NCI-H82 (cell line): ENCODE measurements at places on chromosomes 2 and 18.
A peak's percentile ranks its signal among the peaks of the same experiment; 100 is the strongest.

GRCh38 chr18:8820396-8821082 is 115.2 kb downstream of the MTCL1 start:
- no peak for DNase-seq

DNA sequence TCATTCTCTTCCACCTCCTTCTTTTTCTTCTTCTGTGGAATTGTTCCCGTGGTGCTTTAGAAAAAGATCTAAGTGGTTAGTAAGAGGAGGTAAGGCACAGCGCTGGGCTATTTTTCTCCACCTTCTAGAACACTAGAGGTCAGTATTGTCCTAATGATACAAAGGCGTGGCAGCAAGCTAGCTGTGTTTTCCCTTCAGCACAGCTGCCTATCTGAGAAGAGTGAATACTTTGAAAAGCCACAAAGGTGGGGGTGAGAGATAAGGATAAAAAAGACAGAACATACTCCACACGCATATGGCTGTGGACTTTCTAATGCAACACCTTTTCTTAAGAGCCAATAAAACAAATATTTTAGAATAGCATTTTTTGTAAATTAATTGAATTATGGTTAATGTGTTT is 2.1 kb downstream of the CNTNAP5 start:
- peak; percentile 96 for DNase-seq

DNA sequence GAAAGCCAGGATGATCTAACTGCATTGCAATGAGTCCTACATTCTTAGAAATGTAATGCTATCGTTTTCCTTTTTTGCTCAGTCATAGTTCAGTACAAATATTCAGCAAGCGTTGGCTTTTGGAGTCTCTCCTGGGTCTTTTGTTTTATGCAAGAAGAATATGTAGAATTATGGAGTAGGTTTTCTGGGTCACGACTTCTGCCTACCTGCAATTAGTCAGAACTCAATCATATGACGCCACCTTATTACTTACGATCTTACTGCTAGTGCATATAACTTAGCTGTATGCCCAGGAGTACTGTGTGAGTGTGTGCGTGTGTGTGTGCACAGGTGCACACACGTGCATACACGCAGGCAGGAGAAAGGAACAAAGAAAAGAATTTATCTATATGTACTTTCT is 640.2 kb downstream of the STK39 start:
- DNase-seq: no peak

GRCh38 chr2:204051476-204051875 is 114.9 kb downstream of the ICOS start:
- DNase-seq: peak; percentile 65

- no peak for DNase-seq
Observed at GRCh38 chr18:56505971-56506370, 132.4 kb downstream of the TXNL1 start.

DNA sequence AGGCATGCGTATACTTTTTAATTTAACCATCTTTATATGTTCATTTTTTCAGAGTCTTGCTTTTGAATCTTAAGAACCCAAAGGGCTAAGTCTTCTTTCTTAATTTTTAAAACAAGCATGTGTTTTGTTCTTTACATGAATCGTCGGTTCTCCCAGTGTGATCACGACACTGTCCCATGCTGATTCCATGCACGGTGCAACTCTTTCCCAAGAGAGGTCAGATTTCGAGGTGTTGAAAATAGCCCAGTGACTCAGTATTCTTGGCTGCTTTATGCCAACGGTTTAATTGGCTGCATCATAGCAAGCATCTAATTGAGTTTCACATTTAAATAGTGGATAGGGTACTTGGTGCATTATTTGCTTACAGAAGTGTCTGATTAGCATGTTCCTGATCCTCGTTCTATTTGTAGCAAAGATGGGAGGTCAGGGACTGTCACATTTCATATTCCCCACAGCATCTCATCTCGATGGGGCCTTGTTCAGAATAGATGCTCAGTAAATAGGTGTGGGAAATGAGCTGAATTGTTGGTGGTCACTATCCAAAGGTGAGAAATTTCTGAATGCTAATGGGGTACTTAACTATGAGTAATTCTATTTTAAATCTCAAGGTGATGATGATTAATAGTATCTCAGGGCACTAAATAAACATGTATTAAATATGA is 2.8 kb downstream of the NPAS2 start:
- DNase-seq: no peak

GRCh38 chr2:58981237-58981636 is 740.1 kb upstream of the FANCL start:
- DNase-seq: no peak

DNA sequence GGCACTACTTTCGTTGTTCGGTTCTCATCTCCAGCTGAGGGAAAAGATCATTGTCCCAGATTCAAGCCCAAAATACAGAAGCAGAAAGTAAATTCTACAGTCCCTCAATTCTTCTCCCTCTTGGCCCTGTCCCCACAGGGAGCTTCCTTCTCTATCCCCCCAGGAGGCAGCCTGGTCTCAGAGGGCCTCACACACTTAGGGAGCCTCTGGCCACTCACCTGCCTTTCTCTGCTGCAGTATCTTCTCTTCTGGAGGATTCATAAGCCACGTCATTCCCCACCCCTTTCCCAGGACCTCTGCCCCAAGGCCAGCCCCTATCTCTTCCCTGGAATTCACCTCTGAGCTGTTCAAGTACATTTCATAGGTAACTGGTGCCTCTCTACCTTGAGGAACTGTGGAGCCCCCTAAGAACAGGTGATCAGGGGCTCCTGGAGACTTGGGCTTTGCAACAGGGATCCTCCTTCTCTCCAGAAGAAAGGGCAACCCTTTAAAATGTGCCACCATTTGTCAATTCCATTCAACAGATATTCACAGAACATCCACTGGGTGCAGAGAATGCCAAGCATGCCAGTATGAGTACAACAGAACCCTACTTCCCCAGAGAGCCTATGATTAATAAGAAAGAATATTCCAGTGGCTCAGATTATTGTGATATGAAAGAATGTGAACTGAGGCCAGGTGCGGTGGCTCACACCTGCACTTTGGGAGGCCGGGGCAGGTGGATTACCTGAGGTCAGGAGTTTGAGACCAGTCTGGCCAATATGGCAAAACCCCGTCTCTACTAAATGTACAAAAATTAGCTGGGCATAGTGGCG is 72.9 kb downstream of the CIB4 start:
- no peak for DNase-seq

DNA sequence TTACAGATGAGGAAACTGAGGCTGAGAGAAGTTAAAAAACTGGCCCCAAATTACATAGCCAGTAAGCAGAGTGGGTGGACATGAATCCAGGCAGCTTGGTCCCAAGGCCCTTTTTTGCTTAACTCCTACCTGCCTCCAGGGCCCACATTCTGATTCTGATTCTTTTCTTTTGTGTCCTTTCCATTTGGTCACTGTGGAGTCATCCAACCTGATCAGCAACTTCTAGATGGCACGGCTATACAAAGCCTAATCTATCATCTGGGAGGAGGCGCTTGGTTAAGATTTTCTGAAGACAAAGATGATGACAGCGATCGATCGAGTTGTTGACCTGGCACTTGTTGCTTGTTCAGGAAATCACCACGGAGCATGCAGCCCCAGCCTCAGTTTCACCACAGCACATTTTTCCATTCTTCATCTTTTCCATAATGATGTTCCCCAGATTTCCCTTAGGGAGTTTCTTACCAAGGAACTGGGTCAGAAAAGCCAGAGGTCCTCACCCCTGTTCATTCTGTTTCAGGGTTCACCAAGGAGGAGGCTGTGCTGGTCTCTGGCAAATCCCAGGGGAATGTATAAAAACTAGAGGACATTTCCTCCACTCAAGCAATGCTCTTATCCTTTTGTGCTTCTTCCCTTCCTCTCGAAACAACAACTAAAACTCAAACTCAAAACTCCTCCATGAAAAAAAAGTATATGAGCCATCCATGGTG is 6.9 kb upstream of the IGFBP2 start:
- DNase-seq: no peak

GRCh38 chr2:159045545-159046454 is 77.4 kb downstream of the TANC1 start:
- no peak for DNase-seq

DNA sequence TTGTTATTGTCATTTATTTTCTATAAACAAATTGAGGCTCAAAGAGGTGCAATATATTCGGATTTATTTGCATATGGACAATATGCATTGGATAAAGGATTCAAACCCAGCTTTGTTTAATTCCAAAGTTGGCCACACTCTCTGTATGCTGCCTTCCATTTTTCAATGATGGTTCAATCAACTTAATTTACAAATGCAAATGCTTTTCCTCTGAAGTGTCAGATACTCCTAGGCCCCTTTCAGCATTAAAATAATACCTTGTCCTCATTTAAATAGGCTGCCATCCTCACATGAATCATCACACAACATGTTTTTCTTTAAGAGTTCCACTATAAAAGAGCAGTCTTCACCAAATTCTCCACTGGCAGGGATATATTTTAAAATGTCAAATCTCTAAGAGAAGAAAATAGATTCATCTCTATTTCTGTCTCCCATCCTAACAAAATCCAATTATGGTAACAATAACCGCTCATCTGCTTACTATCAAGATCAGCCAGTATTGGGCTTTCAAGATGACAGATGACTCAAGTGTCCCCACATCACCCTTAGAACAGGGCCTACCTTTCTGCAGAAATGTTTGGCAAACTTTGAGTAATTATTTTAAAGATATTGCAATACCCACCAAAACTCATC is 114.8 kb downstream of the SCG2 start:
- peak; percentile 92 for DNase-seq

DNA sequence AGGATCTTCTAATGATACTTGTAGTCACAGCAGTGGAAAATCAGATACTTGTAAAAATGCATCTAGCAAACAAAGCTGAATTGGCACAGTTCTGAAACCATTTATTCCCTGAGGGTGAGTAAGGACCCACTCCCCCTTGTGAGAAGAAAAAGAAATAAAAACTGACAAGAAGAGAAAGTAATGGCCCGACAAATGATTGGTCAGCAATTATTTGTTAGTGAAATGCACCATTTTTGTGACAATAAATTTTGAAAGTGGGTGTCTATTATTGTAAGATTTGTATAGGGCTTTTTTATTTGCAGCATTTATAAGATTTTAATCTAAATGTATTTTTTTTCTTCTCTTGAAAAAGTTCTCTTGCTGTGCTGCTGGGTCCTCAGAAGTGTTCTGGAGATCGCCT is 600.8 kb downstream of the STK39 start:
- no peak for DNase-seq

- no peak for DNase-seq
Observed at GRCh38 chr2:43414033-43414432, 181.8 kb downstream of the THADA start.

GRCh38 chr2:160254189-160254762 is 54.2 kb upstream of the ITGB6 start:
- DNase-seq: no peak

- DNase-seq: no peak
Observed at GRCh38 chr18:33146014-33146413, 294.5 kb downstream of the CCDC178 start.

- no peak for DNase-seq
Observed at GRCh38 chr2:127394492-127394891, 6.7 kb upstream of the MAP3K2 start.

- DNase-seq: no peak
Observed at GRCh38 chr2:159051661-159052060, 83.2 kb downstream of the TANC1 start.

- DNase-seq: no peak
Observed at GRCh38 chr2:57897920-57898319, 148.7 kb upstream of the VRK2 start.

- peak; percentile 18 for DNase-seq
Observed at GRCh38 chr2:99481941-99482340, 7.9 kb downstream of the REV1 start.

GRCh38 chr18:74861154-74861553 is 263.5 kb downstream of the ZNF407 start:
- DNase-seq: peak; percentile 85

- peak; percentile 29 for DNase-seq
Observed at GRCh38 chr2:189798312-189799029, 14.2 kb downstream of the PMS1 start.

DNA sequence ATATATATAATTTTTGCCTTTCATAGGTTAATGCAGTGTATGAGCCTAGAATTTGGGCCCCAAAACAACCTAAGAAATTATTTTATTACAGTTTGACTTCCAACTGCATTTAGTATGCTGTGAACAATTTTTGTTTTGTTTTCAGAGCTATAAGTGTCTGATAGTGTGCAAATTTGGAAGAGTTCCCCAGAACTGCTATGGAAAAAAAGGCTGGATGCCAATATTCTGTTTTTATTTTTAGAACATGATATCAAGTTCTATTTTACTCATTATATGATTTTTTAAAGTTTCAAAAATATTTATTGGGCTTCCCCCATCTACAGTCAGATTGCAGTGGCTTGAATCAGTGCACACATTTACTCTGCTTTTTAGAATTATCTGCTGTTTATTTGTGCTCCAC is 42.6 kb downstream of the MRPS9 start:
- DNase-seq: no peak

GRCh38 chr2:207130958-207131521 is 34.7 kb downstream of the KLF7 start:
- DNase-seq: no peak

DNA sequence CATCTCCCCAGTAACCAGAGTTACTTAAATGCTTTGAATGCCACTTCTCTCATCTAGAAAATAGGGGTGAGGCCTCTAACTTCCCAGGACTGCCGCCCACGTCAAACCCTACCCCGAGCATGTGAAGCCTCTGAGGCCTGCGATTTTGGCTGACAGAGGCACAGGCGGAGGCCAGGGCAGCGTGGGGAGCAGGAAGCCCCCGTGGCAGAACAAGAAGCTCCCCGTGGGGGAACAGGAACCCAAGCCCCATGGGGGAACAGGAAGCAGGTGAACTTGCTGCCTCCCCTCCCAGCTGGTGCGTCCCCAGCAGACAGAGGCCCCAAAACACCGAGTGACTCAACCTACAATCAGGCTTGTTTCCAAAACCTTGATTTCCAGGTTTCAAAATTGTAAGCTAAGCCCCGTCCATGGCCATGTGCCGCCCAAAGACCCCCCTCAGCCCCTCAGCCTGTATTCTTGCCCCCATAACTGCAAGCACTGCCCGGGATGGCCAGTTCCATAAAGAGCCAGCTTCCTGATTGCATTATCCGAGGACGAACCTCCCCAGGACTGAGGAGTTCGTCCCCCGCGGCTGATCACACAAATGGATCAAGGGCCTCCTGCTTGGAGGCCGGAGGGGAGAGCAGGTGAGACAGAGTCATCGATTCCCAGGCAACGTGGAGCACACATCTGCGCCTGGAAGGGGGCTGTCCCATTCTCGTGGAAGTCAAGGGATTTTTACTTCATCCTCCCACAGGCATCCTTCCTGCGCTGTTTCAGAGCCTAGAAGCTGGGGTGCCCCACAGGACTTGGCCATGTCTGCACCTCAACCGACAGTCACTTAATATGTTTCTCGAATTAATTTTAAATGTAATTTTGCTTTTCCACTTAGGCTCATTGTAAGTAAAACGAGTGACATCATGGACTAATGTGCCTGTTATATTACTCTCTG is 36.3 kb upstream of the CTDP1 start:
- DNase-seq: no peak

DNA sequence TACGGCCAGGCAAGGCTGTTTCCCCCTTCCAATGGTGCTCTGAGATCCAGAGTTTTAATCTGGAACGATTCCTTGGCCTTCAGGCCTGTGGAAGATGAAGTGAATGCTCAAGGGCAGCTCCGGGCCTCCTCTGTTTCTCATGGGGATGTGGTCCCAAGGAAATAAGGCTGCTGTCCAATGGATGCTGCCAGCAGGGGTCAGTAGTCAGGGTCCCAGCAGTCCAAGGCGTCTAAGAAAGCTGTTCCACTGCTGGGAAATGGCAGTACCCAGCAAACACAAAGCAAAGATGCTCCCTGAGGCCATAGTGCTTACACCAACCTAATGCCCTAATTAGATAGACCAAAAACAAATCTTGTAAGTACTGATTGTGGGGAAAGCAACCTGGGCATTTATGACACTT is 12.5 kb downstream of the NMS start:
- DNase-seq: peak; percentile 34
